ENCODE measurements at places on chromosomes 5 and 9. TPM values are rescaled to one million over a fixed set of nuclear protein-coding genes. Genes with fewer than 3 reads are reported as not detected.

DNA sequence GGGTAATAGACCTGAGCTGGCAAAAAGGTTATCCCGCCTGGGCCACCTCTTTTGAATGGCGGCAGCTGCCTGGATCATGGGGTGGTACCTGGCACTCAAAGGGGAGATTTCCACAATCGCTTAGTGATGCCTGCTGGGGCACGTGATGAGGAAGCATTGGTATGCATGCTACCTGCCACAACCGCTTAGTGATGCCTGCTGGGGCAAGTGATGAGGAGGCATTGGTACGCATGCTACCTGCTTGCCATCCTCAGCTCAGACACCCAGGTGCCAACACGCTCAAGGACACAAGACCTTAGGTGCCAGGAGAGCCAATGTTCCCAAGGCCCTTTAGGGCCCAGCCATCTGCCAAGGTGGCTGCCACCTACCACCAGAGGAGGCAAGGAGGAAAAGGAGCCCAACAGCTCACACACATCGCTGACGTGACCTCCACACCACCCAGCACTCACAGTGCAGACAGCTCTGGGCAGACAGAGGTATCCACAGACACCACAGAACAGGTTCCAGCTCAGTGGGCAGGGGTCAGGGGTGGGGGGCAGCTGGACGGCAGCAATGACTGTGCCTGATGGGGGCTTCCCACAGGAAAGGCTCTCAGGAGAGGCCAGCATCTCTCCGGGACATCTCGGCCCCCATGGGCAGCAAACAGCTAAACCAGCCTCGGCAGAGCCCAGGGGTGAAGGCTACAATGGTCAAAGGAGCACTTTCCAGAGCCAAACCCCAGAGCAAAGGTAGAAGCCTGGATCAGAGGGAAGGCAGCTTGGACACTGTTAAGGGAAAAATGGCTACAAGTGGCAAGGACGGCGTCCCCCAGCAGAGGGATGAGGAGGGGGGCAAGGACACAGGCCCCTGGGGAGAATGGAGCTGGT lies 43.0 kb upstream of the SARDH start:
- H3K36me3 ChIP-seq = peaks cover 4% of the 10 kb centered on the region
- peaks cover 10% of the 10 kb centered on the region for H3K4me1 ChIP-seq
- H3K27ac ChIP-seq = no peak overlapping the region

GRCh38 chr5:14156650-14157492 lies 13.7 kb downstream of the TRIO start:
- H3K27me3 ChIP-seq = no peaks in the 10 kb centered on the region
- no peak for DNase-seq
- no peaks in the 10 kb centered on the region for H3K36me3 ChIP-seq
- no peak overlapping the region for H3K27ac ChIP-seq
- H3K4me1 ChIP-seq = peaks cover 24% of the 10 kb centered on the region

- no peaks in the 10 kb centered on the region for H3K27me3 ChIP-seq
- H3K4me1 ChIP-seq = no peaks in the 10 kb centered on the region
- H3K27ac ChIP-seq = no peak overlapping the region
- H3K36me3 ChIP-seq = peaks cover 89% of the 10 kb centered on the region
- H3K4me3 ChIP-seq = no peak overlapping the region
- no peak for DNase-seq
These were observed 28.4 kb downstream of the SH3GLB2 start for GRCh38 chr9:128999581-129000206.

GRCh38 chr5:39063037-39063436 lies 11.2 kb downstream of the RICTOR start:
- H3K4me3 ChIP-seq = no peak overlapping the region
- H3K27me3 ChIP-seq = no peaks in the 10 kb centered on the region
- DNase-seq = no peak

Gene ALAD
- 34.4 TPM for total RNA-seq

DNA sequence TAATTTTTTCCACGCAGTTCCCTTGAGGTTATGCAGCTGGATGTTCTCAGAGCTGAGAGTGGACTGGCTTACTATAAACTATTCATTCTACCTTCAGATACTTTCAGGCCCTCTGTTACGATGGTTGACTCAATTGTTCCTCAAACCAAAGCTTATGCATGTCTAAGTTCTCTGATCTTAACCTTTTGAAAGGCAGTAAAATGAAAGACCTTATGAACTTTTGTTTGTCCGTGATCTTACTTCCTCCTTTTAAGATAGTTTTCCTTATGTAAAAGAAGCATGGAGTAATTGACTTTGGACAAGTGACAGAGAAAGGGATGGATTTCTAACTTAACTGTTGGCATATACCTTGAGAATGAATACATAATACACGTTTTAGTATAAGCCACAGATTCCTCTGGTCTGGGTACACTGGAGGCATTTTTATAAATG lies 575.7 kb downstream of the PDE4D start:
- H3K27ac ChIP-seq = no peak overlapping the region
- peaks cover 8% of the 10 kb centered on the region for H3K4me1 ChIP-seq

DNA sequence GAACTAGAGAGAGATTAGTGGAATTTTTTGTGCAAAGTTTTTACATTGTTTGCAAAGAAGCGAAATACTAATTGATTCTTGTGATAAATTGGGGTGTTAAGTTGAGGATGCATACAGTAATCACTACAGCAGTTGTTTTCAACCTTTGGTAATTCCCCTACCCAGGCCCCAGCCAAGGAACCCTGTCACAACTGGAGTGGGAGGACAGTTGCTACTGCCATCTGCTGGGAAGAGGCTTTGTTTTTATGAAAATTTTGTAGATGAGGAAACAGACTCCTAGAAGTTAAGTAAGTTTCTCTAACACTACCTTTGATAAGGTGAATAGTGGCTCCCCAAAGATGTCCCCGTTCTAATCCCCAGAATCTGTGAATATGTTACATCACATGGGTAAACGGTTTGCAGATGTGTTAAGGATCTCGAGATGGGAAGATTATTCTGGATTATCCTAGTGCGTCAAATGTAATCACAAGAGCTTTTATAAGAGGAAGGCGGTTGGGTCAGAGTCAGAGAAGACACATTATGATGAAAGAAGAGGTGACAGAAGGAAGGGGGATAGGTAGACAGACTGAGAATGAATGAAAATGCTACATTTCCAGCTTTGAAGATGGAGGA lies 34.0 kb upstream of the PPP1R2B start:
- H3K27me3 ChIP-seq = no peaks in the 10 kb centered on the region
- no peak overlapping the region for H3K4me3 ChIP-seq
- no peaks in the 10 kb centered on the region for H3K36me3 ChIP-seq
- H3K27ac ChIP-seq = no peak overlapping the region
- DNase-seq = peak; percentile 39

DNA sequence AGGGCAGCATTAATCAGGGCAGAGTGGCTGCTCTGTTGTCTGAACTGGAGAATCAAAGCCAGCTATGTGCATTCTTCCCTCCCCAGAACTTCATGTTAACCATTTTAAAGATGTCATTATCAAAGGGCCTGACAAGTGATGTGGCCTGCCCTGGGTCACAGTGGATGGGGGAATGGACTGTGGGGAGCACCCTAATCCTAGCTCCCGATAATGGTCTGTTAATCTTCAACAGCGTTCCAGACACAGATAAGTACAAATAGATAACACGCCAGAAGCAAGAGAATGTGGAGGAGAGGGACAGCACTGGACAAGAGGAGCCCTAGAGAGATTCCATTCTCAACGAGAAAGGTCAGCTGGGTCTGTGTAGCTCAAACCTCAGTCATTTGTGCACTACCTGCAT lies 77.5 kb downstream of the DPYSL3 start:
- H3K27me3 ChIP-seq = no peaks in the 10 kb centered on the region
- H3K27ac ChIP-seq = no peak overlapping the region
- no peak for DNase-seq

DNA sequence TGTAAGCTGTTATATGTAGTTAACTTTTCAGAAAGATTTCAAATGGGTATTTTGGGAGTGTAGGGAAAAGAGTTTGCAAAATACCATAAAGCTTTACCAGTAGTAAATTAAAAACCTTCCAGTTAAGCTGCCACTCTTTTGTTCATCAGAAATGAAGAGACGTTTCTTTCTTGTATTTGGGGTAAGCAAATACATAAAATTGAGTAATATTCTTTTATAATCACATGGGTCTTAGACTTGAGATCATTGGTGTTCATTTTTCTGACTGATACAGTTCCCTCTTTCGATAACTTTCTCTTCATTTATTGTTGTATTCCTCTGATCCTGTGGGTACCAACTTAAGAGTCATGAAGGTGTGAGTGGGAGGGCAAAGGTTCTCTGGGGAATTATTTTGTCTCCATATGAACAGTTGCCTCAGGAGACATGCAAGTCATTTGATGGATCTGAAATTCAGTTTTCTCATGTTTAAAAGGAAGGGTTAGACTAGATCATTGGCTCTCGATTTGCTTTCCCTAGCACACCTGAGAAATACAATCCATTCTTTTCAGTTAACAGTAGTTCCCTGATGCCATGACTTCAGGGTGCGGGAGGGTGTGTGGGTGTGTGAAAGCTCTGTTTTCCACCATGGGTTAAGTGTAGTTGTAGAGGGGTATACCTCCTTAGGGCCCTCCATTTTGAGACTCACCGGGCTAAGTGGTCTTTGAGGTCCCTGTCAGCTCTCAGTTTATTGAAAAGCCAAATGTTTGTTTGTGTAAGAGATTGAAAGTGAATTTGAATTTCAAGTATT lies 47.7 kb downstream of the CNTRL start:
- peak overlapping the region; percentile 50 for H3K4me3 ChIP-seq
- H3K27ac ChIP-seq = no peak overlapping the region
- DNase-seq = no peak

DNA sequence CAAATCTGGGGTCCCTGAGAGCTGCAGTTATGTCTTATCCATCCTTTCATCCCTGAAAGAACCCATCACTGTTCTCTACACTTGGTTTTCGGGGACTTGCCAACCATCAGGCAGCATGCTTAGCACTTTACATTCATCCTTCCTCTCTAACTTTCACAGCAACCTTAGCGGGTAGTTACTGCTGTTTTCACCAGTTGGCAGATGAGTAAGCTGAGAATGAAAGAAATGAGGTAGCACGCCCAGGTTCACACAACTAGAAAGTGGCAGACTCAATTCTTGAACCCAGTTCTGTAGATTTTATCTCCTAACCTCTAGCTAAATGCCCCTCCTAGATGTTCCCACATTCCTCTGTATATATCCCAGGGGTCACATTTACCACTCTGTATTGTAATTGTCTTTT lies 342.0 kb upstream of the WWC1 start:
- no peaks in the 10 kb centered on the region for H3K36me3 ChIP-seq
- no peaks in the 10 kb centered on the region for H3K4me1 ChIP-seq
- no peak overlapping the region for H3K4me3 ChIP-seq
- H3K27me3 ChIP-seq = no peaks in the 10 kb centered on the region
- no peak overlapping the region for H3K27ac ChIP-seq

DNA sequence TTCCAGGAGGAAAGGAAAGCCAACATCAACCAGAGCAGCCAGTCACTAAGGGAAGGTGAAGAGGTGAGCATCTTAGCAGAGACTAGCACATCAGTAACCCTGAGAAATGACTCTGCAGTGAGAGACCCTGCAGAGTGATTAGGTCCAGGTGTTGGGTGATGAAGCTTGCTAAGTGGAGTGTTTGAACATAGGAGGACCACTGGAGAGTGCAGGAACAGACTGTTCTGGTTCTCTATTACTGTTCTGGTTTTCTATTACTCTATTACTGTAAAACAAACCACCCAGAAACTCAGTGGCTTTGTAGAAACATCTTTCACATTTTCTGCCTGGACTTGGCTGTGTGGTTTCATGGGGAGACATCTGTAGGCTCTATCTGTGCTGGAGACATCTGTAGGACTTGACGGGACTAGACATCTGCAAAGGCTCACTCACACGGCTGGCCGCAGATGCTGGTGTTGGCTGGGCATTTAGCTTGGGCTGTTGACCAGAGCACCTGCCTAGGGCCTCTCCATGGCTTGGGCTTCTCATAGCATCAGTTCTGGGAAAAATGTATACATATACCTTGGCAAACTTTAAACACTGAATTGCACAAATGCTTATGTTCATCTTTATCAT lies 33.4 kb upstream of the SPATA31E1 start:
- no peaks in the 10 kb centered on the region for H3K27me3 ChIP-seq
- DNase-seq = no peak
- no peak overlapping the region for H3K4me3 ChIP-seq
- no peak overlapping the region for H3K27ac ChIP-seq
- H3K4me1 ChIP-seq = no peaks in the 10 kb centered on the region
- no peaks in the 10 kb centered on the region for H3K36me3 ChIP-seq

Gene CCDC183
- 1.5 TPM for total RNA-seq

GRCh38 chr5:2487152-2487763 lies 264.2 kb downstream of the IRX2 start:
- H3K4me3 ChIP-seq = no peak overlapping the region
- no peaks in the 10 kb centered on the region for H3K27me3 ChIP-seq
- no peak overlapping the region for H3K27ac ChIP-seq

Gene LRRC70
- total RNA-seq = 9.9 TPM

- H3K27me3 ChIP-seq = no peaks in the 10 kb centered on the region
- no peaks in the 10 kb centered on the region for H3K36me3 ChIP-seq
- peak overlapping the region; percentile 85 for H3K27ac ChIP-seq
- DNase-seq = peak; percentile 14
These were observed 70.5 kb upstream of the LRRTM2 start for GRCh38 chr5:138945421-138946240.

- H3K4me1 ChIP-seq = peaks cover 25% of the 10 kb centered on the region
- H3K27ac ChIP-seq = no peak overlapping the region
- H3K36me3 ChIP-seq = peaks cover 12% of the 10 kb centered on the region
- DNase-seq = no peak
- H3K27me3 ChIP-seq = no peaks in the 10 kb centered on the region
These were observed 2.9 kb downstream of the DNAJB5 start for GRCh38 chr9:34992376-34992951.

Gene ADAMTS16
- 0.11 TPM for total RNA-seq

Gene OGN
- total RNA-seq = 18.5 TPM

GRCh38 chr5:150159741-150160179 lies 4.1 kb upstream of the PDGFRB start:
- no peak overlapping the region for H3K4me3 ChIP-seq
- H3K36me3 ChIP-seq = no peaks in the 10 kb centered on the region
- no peaks in the 10 kb centered on the region for H3K27me3 ChIP-seq
- H3K4me1 ChIP-seq = peaks cover 6% of the 10 kb centered on the region

GRCh38 chr5:176738637-176739250 lies 71.6 kb upstream of the UNC5A start:
- H3K36me3 ChIP-seq = no peaks in the 10 kb centered on the region
- no peak overlapping the region for H3K4me3 ChIP-seq
- no peak for DNase-seq
- no peak overlapping the region for H3K27ac ChIP-seq

DNA sequence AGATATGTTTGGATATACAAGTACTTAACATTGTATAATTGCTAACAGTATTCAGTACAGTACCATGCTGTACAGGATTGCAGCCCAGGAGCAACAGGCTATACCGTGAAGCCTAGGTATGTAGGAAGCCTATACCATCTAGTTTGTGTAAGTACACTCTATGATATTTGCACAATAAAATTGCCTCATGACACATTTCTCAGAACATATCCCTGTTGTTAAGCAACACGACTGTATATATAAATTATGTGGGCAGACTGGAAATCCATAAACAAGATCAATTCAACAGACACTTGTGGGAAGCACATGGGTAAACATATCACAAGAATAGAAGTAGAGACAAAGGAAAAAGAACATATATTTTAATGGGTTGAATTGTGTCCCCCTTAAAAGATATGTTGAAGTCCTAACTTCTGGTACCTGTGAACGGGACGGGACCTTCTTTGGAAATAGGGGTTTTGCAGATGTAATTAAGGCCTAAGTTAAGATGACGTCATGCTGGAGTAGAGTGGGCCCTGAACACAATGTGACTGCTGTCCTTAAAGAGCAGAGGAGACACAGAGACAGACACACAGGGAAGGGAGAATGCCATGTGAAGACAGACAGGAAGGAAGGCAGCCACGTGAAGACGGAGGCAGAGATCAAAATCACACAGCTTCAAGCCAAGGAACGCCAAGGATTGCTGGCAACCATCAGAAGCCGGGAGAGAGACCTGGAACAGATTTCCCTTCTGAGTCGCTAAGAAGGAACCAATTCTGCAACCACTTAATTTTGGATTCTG lies 76.3 kb downstream of the SCAI start:
- peaks cover 7% of the 10 kb centered on the region for H3K4me1 ChIP-seq
- no peaks in the 10 kb centered on the region for H3K27me3 ChIP-seq
- H3K36me3 ChIP-seq = no peaks in the 10 kb centered on the region
- no peak overlapping the region for H3K4me3 ChIP-seq
